Activated CD4-positive, alpha-beta T cell treated with anti-CD3 and anti-CD28 coated beads for 48 hours (primary cell): ENCODE measurements at places on chromosomes 5 and 9.

DNA sequence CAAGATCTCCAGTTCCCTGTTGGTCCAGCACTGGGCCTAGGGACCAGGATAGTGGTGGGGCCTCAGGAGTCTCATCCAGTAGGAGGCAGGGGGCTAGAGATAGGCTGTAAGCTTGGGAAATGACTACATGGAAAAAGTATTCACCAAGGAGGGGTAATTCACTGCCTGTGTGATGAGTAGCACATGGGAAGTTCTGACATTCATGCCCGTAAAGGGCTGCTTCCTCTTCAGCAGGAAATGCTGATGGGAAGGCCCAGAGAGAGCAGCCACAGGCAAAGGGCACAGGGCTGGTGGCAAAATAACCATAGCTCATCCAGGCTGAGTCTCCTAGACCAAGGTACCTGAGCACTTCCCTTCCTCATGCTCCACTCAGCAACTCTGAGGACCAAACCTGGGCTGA is 23.1 kb upstream of the FRRS1L start:
- DNase-seq = no peak

DNA sequence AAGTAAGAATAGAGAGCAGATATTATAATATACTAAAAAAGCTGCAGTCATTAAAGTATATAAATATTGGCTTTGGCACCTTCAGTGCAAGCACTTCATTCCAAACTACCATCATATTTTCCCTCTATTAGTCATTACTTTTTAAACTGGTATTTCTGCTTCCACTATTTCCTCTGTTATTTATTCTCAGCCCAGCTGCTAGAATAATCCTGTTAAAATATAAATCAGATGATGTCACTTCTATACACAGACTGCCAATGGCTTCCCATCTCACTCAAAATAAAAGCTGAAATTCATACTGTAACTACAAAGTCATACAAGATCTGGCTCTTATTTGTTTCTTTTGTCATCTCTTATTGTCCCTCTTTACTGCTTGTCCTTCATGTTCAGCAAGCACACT is 432.9 kb downstream of the TLE4 start:
- no peak for DNase-seq

- no peak for DNase-seq
These were observed 367.4 kb downstream of the EFNA5 start for GRCh38 chr5:107303171-107303968.

DNA sequence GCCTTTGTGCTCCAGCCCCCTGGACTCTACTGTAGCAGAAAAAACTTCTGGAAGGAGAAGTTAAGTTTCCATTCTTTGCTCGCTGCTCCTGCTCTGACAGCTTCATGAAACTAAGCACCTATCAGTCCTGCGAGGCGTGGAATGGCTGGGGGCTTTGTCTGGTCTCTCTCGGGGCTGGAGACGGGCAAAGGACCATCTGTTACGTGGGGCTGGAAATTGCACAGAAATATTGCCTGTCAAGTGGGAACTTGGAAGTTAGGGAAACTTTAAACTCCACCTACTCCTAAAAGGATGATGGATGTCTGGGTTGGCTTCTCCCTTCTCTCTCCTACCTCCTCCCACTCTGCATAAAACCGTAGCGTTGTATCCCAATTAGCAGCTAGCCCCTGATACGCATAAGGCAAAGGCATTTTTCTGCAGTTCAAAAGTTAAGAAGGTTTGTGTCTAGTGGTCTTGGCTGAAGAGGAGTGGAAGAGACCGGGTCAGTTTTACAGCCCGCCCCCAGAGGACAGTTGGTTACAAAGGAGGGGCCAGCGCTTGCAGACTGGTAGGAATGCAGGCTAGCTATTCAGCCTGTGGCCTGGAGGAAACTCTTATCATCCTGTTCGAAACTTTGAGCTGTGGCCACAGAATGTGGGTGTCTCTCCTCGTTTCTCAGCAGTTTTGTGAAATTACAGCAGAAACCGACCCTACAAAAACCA is 1.3 kb downstream of the FBXL7 start:
- DNase-seq = no peak

DNA sequence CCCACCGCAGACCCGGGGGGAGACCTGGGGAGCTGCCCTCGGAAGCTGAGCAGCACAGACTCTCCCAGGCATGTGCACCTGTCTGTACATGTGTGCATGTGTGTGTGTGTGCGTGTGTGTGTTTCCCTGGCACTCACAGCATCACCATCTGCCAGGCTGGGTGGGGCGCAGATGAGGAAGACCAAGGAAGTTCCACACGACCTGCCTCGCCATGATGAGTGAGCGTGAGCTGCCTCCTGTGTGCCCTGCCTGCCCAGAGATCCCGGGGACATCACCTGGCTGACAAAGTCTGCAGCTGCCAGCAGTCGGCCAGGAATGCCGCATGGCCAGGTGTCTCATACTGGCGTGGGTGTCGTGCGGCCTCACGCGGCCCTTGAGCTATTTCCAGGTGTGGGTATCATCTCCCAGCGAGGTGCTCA is 4.0 kb upstream of the GPSM1 start:
- no peak for DNase-seq

GRCh38 chr5:3303777-3304176 is 291.9 kb upstream of the IRX1 start:
- DNase-seq = no peak

DNA sequence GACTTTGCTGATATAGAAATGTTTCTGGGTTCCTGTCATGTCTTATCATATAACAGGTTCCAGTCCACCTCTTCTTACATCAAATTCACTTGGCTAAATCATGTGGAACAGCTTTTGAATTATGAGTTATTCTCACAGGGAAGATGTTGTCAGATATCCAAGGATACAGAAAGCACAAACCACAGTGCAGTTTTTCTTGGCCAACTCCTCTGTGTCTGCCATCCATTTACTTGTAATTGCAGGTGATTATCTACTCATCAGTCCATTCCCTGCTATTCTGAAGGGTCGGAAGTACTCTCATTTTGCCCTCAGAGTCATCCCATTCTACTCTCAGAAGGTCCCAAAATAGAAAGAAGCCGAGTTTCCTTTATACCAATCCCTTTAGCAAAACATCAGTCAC is 10.0 kb downstream of the MARCHF11 start:
- no peak for DNase-seq

DNA sequence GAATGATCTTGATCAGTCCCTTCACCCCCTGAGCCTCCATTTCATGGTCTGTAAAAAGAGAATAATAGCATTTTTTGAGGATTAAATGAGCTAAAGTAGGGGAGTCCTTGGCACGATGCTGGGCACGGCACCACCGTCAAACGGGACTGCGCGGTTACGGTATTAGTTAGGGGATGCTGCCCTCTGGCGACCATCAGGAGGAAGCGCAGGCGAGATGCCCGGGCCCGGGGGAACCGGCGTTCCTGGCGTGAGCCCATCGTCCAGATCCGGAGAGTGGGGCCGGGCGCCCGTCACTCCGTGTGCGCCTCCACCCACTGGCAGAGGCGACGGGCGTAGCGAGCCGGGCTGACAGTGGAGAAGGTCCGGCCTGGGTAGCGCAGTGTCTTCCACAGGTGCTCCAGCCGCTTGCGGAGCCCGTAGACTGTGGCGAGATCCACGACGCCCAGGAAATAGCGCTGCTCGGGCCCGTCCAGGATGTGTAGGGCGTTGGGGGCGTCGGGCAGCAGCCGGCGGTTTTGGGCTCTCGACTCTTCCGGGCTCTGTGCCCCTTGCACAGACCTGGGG is 4.8 kb upstream of the ST6GALNAC4 start:
- peak; percentile 85 for DNase-seq

DNA sequence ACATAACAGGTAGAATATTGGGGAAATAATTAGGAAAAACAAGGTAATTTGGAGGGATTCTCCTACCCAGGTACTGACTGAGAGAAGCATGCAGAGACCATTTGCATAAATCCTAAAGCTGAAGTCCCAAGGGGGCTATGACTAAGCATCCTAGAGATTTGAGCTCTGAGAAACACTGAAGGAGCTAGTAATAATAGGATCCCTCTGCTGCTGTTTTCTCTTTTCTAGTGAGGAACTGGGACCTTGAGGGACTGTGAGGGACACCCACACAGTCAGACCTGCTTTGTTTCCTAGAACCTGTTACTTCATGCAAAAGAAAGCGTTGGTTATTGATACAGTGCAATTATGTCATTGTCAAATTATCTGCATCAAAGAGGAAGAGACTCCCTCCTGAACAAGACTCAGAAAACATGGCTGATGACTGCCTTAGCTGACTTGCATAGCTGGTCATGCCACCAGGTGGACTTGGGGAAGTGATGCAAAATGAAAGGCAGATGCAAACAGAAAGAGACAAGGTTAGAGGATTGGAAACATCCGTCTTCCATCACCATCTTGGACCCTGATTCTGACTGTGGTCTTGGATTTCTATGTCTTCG is 335.4 kb downstream of the NTRK2 start:
- no peak for DNase-seq

DNA sequence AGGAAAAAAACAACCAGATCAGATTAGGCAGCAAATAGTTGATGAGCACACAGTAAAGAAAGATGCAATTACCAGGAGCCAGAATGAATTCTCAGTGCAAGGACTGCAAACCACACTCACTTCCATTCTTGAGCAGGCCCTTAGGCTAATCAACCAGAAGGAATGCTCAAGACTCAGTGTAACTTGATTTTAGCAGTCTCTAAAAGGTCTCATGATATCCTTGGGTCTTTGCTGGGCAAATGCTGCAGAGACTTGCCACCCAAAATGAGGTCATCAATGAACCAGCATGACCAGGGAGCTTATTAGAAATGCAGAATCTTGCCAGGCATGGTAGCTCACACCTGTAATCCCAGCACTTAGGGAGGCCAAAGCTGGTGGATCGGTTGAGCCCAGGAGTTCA is 20.1 kb upstream of the TMEM245 start:
- no peak for DNase-seq

- no peak for DNase-seq
These were observed 1.5 kb downstream of the NEK6 start for GRCh38 chr9:124259158-124259808.

GRCh38 chr5:89377767-89378455 is 494.9 kb upstream of the MEF2C start:
- no peak for DNase-seq

DNA sequence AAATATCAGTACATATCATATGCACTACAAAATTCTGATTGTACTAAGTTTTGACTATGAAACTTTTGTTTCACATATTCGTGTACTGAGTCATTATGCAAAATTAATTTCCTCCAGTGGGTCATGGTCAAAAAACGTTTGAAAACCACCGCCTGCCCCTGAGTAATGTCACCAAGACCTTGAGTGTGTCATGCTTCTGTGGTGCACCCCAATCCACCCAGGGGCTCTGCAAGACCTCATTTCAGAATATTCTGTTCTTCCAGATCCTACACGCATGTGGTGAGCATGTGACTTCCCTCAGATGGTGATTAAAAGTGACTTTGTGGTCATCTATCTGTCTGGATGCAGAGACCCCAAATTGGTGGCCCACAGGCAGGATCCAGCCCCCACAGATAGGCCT is 31.0 kb downstream of the ABLIM3 start:
- peak; percentile 47 for DNase-seq

- DNase-seq = peak; percentile 38
These were observed 114.8 kb downstream of the FGF18 start for GRCh38 chr5:171534043-171534895.

- DNase-seq = peak; percentile 31
These were observed 74.3 kb downstream of the LRSAM1 start for GRCh38 chr9:127525401-127526188.

DNA sequence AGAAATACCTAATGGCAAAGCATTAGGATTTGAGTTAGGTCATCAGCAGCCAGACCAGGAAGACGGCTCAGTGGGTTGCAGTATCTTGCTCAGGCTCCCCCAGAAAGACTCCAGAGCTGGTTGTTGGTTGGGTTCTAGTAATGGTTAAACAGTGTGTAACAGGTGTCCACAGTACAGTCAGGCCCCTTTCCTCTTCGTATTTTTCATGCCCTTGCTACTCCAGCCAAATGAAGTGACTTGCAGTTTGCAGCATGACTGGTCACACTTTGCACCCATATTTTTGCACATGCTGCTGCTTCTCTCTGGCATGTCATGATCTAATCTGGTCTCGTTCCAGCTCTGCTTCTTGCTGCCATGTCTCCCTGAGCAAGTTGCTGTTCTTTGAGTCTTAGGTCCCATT is 60.6 kb upstream of the TRPC7 start:
- DNase-seq = no peak

GRCh38 chr9:73528926-73529325 is 377.3 kb downstream of the ANXA1 start:
- no peak for DNase-seq
